ENCODE measurements at places on chromosomes 5 and 9.

GRCh38 chr5:60545551-60545950 is 154.4 kb downstream of the DEPDC1B start:
- no peak for DNase-seq

GRCh38 chr9:137606734-137607138 is 1.2 kb downstream of the ARRDC1 start:
- DNase-seq: no peak

- DNase-seq: no peak
These were observed 15.2 kb downstream of the CYSTM1 start for GRCh38 chr5:140189977-140190871.

DNA sequence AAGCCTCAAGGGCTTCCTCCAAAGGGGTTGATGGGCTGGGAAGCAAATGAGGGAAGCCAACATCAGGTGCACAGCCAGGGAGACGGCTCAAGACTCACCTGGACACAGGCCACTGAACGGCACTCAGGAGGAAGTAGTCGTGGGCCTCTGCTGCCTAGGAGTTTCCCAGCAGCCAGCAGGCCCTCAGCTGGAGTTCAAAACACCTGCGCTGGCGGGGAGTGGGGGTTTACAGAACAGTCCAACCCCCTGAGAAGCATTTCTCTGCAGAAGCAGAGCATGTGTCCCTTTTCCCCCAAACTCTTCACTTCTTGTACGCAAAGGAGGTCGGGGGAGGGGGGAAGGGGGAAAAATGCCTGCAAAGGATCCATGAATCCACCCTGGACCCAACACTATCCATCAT is 2.3 kb downstream of the WHRN start:
- no peak for DNase-seq

GRCh38 chr9:24413651-24414050 is 132.0 kb downstream of the IZUMO3 start:
- no peak for DNase-seq

DNA sequence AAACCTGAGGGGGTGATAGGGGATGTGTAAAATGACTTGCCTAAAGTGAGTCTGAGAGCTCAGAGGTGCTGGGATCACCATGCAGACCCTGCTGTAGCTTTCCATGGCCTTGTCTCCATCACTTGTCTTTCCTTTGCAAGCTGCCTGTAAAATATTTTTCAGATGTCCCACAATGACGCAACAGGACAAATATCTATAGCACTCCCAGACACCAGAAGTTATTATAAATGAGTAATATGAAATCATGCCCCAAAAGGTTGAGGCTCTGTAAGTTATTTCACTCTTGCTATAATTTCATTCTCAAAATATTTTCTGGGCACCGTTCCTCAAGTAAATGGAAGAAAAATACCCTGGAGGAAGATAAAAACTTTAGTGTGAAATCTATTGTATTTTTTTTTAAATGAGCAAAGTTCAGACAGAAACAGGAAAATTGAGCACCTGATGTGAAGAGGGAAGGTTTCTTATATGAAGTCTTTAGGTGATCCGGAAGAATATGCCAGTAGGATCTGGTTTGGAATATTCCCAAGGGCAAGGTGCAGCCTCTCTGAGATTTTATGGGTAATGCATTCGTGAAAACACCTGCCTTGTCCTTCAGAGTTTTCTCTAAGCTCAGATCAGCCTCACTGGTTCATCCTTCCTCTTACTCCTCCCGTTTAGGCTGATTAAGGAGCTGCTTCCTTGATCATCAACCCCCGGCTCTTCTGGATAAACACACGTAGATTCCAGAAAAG is 138.3 kb upstream of the DMAC1 start:
- no peak for DNase-seq

DNA sequence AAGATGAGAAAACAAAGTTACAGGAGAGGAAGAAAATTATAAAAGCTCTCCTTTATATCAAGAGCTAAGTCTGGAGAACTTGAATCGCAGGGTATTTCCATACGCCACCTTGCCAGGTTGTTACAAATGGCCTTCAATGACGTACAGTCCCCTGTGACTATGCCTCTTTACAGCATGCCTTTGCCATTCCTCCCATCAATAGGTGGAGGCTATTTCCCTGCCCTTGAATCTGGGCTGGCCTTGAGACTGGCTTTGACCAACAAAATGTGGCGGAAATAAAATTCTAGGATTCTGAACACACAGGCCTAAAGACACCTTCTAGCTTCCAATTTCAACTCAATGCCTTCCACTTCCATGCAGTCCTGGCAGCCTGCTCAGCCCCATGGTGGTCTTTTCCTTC is 45.7 kb downstream of the TSSK1B start:
- DNase-seq: no peak

GRCh38 chr5:2131196-2131595 is 248.5 kb upstream of the IRX4 start:
- DNase-seq: no peak

GRCh38 chr5:20145240-20145639 is 157.2 kb upstream of the CDH18 start:
- no peak for DNase-seq
